AG04450 (cell line): ENCODE measurements at places on chromosomes 7 and 10. TPM values are rescaled to one million over a fixed set of nuclear protein-coding genes. Genes with fewer than 3 reads are reported as not detected.

ABI1 gene
- polyA plus RNA-seq, result 51.1 and 64.2 TPM in 2 replicates

TASOR2 gene
- 37.5 and 54.1 TPM in 2 replicates for polyA plus RNA-seq

PYROXD2 gene
- 20.3 and 25.6 TPM in 2 replicates for polyA plus RNA-seq

INHBA gene
- 28.1 and 28.5 TPM in 2 replicates for polyA plus RNA-seq

EPHB6 gene
- polyA plus RNA-seq, result 0.51 and 0.55 TPM in 2 replicates

LAMB1 gene
- 266 and 290 TPM in 2 replicates for polyA plus RNA-seq

OPALIN gene
- polyA plus RNA-seq, result not detected in 2 replicates

C10orf120 gene
- polyA plus RNA-seq, result not detected in 2 replicates

DNA sequence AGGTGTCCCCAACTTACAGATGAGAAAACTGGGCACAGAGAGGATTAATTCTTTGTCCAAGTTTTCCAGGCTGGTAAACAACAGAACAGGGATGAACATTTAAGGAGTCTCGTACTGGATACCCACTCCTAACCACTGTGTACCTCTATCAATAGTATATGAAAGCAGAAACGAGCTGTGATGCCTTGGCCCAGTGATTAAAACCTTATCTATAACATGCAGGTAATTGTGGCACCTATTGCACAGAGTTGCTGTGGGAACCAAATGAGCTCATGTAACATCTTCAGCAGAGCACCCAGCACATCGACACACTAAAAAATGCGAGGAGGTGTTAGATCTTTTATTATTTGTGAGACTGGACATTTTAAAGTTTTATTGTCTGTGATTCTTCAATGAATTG lies 1.6 kb downstream of the TMEM273 start:
- no peak for DNase-seq

- no peak for DNase-seq
These were observed 200.5 kb upstream of the KIAA1217 start for GRCh38 chr10:24008164-24009091.

GRCh38 chr7:139730746-139731612 lies 46.8 kb downstream of the HIPK2 start:
- DNase-seq, result no peak

DNA sequence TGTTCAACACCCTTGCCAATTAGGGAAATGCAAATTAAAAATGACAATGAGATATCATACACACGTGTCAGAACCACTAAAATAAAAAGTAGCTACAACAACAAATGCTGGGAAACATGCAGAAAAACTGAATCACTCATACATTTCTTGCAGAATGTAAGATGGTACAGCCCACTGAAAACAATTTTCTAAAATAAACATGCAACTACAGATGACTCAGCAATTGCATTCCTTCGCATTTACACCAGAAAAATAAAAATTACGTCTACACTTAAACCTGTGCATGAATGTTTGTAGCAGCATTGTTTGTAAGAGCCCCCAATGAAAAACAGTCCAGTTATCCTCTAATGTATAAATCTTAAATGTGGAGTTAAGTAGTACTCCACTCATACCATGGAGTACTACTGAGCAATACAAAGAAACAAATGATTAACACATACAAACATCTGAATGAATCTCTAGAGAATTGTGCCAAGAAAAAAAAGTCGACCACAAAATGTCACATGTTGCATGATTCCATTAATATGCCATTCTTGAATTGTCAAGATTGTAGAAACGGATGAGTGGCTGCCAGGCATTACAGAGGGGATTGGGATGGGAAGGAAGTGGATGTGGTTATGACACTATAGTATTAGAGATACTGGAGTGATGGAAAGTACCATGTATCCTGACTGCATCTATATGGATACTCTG lies 134.6 kb upstream of the NPSR1 start:
- no peak for DNase-seq

DNA sequence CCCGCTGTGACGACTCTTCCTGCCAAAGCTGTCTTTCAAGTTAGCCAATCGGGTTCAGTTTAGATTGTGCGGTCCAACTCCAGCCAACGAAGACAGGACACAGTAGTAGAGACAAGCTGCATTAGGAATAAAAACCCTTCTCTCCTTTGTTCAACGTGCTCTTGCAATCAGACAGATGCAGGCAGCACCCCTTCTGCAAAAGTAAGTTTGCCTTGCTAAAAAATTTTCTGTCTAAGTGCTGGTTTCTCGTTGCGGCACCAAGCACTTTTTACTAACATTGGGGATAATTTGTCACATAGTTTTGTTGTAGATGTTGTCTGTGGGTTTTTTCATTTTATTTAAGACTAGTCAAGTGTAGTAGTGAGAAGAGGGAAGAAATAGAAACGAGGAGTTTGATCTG lies 58.1 kb downstream of the MINPP1 start:
- DNase-seq, result no peak

- DNase-seq, result no peak
These were observed 5.2 kb downstream of the IKZF1 start for GRCh38 chr7:50309721-50310120.

DNA sequence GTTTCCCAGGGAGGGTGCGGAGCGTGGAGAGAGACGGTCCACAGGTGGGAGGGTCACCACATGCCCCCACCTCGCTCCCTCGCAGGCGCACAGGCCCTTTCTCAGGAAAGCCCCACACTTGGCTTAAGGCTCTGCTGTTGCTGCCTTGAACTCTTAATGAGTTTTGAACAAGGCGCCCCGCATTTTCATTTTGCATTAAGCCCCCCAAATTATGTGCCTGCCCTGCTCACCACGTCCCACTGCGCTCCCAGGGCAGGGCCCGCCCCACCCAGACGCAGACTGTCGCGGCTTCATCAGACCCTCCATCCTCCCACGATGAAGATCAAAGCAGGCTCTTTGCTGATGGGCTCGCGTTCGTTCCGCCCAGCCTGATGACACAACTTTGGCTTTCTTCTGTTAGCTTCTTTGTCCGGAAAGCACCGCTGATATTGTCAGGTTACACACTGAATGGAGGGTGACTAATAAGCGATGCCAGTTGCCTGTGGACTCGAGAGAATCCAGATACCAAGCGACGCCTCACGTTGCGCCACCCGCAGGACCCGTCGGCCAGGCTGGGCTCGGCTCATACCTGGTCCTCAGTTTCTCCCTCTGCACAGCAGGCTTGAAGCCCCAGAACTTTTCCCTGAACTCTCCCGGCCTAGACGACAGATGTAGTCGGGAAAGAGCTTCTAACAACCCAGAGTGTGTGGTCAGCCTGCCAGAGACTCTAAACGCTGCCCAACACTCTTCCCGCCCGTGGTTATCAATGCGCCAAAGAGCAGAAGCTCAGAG lies 9.5 kb downstream of the CALML3 start:
- no peak for DNase-seq

GRCh38 chr10:86366033-86366901 lies at the start of gene GRID1:
Gene GRID1 (minus strand): TSS chr10:86366795.
- DNase-seq, result no peak

GRCh38 chr7:53993224-53993623 lies 549.0 kb upstream of the VSTM2A start:
- no peak for DNase-seq

DNA sequence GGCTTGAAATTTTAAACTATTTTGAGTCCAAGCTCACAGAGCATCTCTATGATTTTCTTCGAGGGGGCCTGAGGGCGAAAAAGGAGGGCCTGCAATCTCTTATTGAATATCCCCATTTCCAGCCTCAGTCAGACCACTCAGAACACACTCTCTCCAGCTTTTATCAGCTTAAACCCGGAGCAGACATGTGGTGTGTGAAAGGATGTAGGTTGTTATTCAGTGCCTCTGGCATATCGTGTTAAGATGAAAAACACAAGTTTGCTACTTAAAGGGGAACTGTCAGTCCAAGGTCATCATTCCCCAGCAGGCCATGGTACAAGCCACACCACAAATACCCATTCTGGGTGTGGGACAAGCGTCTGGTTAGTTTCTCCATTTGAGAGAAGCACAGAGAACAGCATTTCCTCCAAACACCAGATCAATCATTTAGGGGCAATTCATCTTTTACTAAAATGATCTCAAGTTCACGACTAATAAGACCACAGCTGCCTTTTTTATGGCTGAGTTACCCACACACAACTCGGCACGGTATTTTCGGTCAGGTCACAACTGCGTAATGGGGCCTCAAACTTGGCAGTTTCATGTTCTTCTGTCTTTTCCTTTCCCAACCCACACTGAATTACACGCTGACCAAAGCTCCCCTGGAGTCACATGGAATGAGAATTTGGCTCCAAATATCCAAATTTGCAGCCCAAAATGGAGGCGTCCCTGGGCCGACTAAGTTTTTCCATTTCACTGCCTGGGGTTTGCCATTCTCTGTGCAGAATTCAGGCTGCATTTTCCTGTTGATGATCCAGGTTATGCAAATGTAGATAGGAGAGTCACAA lies 188.4 kb downstream of the SEM1 start:
- DNase-seq, result no peak

DNA sequence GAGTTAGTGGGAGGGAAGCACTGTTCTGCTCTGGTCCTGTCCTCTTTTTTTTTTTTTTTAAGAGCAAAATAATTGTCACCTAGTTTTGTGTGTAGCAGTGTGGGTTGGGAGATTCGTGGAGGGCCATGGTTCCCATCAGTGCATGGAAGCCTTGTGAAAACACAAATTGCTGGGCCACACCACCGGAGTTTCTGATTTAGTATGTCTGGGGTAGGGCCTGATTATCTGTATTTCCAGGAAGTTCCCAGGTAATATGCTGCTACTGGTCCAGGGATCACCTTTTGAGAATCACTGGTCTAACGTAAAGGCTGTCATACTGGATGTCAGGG lies 191.3 kb downstream of the GATA3 start:
- DNase-seq, result no peak

- DNase-seq, result no peak
These were observed 650.4 kb upstream of the CELF2 start for GRCh38 chr10:10367264-10367663.

GRCh38 chr7:74409571-74409970 lies 44.1 kb upstream of the GTF2IRD1 start:
- DNase-seq, result no peak

DNA sequence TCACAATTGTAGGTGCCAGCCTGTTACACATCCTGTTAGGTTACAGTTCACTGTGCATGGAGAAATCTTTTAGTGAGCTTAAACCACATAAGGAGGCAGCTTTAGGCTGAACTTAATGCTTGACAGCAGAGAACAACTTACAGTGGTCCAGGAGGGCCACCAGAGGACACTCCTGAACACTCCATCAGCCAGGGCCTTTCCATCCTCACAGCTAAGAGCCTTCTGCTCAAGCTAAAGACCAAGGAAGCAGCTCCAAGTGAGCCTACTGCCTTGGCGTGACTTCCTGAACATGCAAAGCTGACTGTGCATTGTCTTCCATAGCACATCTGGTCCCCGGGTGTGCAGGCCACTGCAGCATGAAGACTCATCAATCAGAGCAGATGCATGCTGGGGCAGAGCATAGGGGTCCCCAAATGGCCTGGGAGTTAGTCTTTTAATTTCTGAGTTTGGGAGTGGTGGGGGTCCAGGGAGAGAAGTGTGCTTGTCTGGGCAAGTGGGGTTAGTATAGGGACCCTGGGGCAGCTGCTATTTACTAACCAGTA lies 105.0 kb downstream of the ZNF248 start:
- DNase-seq, result no peak

DNA sequence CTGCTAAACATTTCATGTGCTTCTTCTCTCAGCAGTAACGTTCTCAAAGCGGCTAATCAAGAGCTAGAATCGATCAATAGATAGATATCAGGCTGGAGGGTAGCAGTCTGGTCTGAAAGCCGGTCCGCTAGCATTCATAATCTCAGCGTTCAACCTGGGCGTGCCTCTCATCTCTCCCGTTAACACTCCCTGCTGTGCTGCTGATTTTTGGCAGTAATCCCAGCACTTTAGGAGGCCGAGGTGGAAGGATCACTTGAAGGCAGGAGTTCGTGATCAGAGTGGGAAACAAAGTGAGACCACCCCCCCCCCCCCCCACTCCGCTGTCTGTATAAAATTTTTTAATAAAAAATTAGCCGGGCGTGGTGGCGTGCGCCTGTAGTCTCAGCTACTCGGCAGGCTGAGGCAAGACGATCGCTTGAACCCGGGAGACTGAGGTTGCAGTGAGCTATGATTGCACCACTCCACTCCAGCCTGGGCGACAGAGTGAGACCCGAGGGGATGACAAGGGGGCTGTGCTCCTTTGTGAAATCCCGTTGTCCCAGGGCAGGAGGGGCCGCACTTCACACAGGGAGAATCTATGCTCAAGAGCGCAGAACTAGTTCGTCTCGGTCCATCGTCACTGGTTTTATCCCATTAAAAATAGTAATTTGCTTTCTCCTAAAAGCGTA lies 624 bp upstream of the CEP55 start:
- DNase-seq, result no peak

DNA sequence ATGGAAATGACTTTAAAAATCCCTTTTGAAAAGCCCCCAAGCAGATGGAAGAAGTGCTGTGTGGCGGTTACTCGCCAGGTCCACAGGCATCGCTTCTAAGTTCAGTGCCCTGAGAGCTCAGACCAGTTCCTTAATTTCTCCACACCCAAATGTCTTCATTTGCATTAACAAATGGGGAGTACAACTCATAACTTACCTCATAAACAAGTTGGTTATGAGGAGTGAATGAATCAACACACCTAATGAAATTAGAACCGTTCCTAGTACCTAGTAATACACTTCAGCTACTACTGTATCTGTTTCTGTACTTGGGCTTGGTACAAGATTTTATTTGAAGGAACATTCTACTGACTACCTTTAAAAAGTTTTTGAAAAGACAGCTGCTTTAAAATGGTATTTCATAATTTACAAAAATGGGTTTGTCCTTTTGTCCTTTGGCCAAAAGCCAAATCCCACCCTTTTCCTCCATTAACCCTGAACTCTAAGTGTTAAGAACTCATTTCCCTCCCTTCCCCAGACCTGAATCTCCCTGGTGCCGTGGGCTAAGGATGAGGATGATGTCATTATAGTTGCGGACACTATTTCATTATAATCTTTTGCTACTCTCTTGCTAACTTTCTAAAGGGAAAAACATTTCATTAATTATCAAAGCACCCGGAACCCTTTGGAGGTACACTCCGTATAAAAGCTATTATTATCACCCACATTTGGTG lies 221.5 kb upstream of the CELF2 start:
- DNase-seq, result no peak

- no peak for DNase-seq
These were observed 443.5 kb upstream of the ETV1 start for GRCh38 chr7:14432924-14433323.

- DNase-seq, result no peak
These were observed 240.7 kb downstream of the PARD3 start for GRCh38 chr10:34574353-34574934.

DNA sequence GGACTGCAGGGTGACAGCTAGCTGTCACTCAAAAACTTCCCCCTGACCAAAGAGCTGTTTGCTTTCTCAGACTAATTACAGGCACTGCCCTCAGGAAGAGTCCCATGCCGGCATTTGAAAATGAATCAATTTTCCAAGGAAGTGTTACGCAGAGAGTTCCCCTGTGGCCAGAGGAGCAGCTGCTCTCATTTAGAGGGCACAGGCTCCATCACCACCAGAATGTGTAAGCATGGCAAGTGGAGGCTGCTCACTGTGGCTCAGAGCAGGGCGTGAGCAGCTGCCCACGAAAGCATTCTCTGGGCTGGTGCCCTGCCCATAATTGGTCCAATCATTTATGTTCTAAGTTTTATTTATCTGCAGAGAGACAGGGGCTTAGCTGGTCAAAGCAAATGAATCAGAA lies 202.2 kb downstream of the RAMP3 start:
- no peak for DNase-seq
